Fibroblast of skin of right biceps (primary cell): ENCODE measurements at places on chromosomes 3 and 15.
A peak's percentile ranks its signal among the peaks of the same experiment; 100 is the strongest.

DNA sequence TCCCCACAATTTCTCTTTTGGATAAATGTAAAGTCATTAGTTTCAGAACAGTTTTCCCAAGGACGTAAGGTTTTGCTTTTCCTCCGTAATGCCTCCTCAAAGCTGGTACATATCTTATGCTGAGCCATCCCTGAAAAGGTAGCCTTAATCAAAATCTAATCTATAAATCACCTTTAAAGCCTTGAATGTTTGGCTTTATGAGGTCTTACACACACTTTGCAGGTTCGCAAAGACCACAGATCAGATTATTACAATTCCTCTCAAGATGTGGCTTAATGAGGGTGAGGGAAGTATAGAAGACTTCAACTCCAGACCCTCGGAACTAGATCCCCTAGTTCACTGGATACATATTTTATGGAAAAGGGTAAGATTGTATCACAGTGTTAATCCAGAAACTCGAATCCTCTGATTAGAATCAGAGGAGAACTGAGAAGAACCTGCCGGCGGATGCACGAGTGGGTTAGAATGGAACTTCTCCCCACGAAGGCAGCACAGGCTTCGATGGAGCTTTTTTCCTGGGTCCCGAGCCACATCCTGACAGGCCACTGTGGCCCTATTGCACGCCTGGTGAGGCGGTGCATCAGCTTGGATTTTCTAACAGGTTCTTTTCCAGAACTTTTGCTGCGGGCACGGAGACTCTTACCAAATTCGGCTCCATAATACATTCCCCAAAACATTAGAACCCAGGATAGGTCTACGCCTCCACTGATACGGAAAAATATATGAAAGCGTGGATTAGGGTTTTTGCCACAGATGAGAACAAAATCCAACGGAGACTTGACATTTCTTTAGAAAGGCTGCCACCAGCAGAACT lies 1.2 kb downstream of the CTXND1 start:
- DNase-seq = no peak

DNA sequence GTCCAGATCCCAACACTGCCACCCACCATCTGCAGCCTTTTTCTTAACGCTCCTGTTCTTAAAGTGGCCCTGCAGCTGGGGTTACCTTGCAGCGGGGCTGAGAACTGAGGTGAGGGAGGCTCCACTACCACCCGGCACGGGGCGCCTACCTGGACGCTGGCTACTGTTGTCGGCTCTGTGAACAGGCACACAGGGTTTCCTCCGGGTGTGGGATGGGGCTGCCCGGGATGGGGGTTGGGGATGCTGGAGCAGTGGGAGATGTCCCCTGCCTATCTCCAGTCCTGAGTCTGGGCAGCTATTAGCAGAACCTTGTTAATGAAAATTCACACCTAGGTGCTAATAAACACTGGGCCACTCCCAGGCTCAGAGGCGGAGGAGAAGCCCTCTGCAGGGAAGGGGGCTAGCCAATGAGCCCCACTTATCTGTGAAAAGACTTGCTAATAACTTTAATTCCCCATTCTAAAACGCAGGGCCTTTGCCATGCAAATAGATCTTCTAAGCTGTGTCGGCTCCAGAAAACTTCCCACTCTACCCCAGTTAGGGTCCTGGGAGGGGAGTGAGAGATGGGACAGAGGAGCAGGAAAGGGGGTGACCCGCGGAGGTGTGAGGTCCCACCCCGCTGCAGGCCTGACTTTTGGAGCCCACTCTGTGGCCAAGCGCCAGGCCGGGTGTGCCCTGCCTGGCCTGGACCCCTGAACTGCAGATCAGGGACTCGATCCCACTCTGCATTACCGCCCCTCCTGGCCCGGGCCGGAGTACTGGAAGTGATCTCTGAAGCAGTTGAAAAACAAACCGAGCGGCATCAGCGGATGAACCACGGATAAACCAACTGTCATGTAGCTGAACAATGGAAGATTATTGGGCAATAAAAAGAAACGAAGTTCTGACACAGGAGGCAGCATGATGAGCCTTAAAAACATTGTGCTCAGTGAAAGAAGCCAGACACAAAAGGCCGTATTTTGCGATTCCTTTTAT lies 3.1 kb downstream of the MESP1 start:
- no peak for DNase-seq

DNA sequence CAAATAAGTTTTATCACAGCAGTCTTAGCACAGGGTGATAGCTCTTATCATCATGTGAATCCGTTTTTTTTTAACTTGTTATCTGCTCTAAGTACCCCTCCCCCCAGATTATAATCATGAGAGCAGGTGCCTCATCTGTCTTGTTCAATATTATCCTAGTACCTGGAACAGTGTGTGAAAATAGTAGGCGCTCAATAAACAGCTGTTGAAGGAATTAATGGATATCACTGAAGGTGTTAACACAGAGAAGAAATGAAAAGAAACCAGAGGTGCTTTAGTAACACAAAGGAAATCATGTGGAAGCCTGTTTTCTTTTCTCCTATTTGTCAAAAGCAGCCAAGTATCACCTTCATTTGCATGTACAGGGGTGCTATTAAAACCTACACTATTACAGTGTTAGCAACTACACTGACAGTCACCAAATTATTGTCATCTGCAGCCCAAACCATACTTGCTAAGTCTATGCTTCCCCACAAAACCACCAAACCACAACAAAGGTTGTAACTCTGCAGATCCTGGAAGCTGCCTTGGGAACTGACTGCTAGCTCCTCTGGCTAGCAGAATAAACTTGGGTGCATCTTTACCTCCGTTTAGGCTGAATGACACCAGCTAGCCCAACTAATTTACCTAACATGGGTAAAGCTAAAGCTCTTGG lies 2.9 kb downstream of the XPC start:
- peak; percentile 74 for DNase-seq

DNA sequence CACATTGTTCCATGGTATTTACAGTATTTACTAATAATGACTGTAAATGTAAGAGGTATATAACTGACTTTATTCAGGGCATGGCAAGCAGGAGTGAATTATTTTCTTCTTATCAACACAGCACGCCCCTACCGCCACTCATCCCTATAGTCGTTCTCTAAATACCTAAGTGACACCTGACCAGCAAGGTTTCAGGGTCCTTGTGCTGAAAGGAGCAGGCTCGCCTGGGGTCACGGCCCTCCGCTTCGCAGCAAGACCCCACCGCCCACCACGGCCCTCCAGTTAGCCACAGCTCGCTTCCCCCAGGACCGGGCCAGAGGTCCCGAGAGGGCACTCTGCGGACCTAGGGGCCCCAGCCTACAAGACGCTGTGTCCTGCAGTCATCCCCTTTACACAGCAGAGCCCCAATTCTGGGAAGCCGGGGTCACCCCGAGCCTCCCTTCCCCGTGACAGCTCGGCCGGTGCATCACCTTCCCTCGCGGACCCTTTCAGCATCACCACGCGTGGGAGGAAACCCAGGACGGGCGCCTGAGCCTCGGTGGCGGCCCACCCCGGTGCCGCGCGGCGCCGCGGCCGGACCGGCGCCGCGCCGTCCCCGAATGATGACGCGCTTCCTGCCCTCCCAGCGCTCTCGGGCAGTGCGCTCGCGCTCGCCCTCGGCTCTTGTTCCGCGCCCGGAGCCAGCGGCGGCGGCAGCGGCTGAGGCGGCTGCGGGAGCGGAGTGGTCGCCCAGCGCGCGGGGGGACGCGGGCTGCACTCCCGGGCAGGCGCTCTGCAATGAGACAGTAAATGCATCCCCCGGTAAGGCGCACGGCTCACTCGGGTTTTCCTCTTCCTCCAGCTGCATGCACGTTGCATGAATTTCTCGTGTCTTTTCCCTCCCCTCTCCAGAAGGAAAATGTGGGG lies 225.1 kb upstream of the C2CD4B start:
- peak; percentile 81 for DNase-seq

DNA sequence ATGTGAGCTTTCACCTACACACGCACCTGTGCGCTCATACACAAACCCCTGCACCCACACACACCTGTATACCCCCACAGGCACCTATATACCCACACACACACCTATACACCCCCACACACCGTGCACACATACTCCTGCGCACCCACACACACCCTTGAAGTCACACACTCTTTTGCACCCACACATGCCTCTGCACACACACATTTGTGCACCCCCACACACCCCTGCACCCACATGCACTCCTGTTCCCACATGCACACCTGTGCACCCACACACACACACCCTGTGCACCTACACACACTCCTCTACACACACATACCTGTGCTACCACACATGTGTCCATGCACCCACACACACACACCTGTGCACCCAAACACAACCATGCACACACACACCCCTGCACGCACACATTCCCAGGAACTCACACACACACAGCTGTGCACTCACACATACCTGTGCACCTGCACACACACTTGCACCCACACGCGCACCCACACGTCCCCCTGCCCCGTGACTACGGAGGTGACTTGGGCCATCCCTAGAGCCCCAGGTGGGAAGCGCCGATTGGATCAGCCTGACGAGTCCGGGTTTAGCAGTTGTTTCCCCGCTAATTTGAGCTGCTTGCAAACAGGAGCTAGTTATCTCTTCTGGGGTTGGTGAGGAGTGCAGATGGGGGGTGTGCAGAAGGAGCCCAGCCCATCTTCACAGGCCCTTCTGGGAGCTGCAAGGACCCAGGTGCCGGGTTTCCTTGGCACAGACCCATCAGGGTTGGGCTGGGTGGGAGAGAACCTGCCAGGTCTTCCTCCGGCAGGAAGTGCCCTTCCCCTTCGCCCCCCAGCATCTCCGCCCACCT lies 97.8 kb downstream of the CHSY1 start:
- DNase-seq = no peak

DNA sequence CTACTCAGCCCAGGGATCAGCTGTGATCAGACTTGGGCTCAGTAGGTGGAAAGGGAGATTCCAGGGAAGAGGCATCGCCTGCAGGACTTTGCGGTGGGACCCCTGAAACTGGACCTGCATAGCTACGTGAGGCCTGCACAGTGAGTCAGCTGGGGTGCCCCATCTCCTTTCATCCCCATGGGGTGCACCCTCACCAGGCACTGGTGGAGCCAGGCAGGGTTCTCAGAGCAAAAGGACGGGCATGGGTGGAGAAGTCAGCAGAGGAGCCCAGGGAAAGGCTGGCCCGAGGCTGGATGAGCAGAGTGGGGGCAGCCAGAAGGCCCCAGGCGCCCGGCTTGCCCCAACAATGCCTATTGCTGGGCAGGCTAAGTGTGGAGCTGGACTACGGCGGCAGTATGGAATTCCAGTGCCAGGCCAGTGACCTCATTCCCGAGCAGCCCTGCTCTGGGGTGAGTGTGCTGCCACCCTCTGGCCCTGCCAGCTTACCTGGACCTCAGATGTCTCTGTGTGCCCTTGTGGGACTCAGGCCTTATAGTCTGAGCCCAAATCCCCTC lies 19.7 kb downstream of the ACAA1 start:
- DNase-seq = no peak

DNA sequence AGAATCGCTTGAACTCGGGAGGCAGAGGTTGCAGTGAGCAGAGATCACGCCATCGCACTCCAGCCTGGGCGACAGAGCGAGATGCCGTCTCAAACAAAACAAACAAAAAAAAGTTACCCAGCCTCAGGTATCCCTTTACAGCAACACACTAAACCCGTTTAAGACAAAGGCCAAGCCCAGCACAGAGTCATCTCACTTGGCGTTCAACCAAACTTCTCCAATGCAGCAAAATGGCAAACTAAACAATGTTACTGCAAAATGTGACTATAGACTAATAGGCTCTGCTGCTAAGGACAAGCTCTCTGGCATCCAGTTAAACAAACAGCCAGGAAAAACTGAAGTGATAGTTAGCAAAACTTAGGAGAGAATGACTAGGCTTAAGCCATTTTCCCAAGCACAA lies 6.4 kb upstream of the FAM219B start:
- no peak for DNase-seq

DNA sequence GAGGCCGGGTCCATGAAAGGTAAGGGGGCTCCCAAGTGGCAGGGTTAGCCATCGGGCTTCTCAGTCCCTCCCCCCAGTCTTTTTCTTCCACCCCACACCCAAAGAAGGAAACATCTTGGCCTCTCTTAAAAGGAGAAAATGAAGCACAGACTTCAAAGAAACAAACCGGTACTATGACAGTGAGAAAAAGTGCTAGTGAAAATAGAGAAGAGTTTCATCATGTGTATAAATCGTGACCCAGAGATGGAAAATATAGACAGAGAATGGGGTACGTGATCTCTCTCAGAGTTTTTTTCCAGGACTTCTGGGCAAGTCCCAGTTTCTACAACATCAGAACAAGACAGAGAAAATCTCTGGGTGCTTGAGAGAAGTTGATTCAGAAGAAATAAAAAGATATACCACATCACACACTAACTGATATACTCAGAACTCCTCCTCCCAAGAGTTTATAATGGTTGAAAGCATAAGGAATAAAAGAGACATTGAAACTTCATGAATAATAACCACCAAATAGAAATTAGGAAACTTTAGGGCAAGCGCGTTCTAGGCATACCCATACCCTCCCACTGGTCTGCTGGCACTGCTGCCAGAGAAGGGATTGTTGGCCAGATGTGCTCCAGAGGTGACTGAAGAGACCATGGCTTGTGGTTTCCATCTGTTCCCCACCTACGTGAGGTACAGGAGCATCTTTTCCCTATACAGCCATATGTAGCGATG lies 318.9 kb upstream of the CHRM5 start:
- DNase-seq = no peak

DNA sequence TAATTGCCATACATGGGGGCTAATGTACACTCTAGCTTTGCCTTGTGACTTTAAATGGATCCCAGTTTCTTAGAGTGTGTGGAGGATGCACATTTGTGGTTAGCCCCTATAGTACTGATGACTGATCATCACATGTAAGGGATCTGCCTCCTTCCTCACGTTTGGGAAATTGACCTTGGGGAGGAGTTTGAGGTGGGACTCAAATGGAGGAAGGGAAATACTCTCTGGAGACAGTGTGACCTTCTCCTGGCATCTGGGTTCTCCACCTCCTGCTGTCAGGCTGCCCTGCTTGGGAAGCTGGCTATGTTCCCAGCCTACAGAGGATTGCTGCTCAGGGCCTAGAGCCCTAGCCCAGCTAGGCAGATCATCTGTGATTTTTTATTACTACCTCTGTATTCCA lies 48.7 kb downstream of the PPM1L start:
- DNase-seq = peak; percentile 22
